ENCODE measurements at places on chromosomes 3 and 15. TPM values are rescaled to one million over a fixed set of nuclear protein-coding genes. Genes with fewer than 3 reads are reported as not detected.

The CCR9 gene
- polyA plus RNA-seq = not detected

The LRIG1 gene
- 7.1 TPM for polyA plus RNA-seq

The NT5DC2 gene
- 46.7 TPM for polyA plus RNA-seq

The SERINC4 gene
- 0.38 TPM for polyA plus RNA-seq

The PEX5L gene
- polyA plus RNA-seq = 1.0 TPM

The ANKUB1 gene
- not detected for polyA plus RNA-seq

The SCAMP5 gene
- 104 TPM for polyA plus RNA-seq

The SOX14 gene
- not detected for polyA plus RNA-seq

The NR1I2 gene
- polyA plus RNA-seq = 0.53 TPM

The CDC25A gene
- 9.8 TPM for polyA plus RNA-seq

The FANCD2OS gene
- not detected for polyA plus RNA-seq

The CCK gene
- polyA plus RNA-seq = not detected

The SLC35G2 gene
- 6.8 TPM for polyA plus RNA-seq

The POPDC2 gene
- polyA plus RNA-seq = 3.4 TPM

The ERC2 gene
- 60.4 TPM for polyA plus RNA-seq

The TPRG1 gene
- polyA plus RNA-seq = 1.6 TPM

The SLC35A5 gene
- 100 TPM for polyA plus RNA-seq

The CA12 gene
- polyA plus RNA-seq = 0.62 TPM

The KNG1 gene
- not detected for polyA plus RNA-seq

The GRM2 gene
- 11.6 TPM for polyA plus RNA-seq

The TMEM158 gene
- polyA plus RNA-seq = 7.9 TPM

The ATP11B gene
- polyA plus RNA-seq = 31.2 TPM

The ABI3BP gene
- polyA plus RNA-seq = 0.10 TPM

The DAZL gene
- polyA plus RNA-seq = 0.20 TPM

The TATDN2 gene
- polyA plus RNA-seq = 24.5 TPM

Measured in neural cell (in vitro differentiated cells).